ENCODE measurements at places on chromosomes 3 and 15.

GRCh38 chr15:30650012-30650929 lies 24.3 kb downstream of the ARHGAP11B start:
- no peak for DNase-seq

DNA sequence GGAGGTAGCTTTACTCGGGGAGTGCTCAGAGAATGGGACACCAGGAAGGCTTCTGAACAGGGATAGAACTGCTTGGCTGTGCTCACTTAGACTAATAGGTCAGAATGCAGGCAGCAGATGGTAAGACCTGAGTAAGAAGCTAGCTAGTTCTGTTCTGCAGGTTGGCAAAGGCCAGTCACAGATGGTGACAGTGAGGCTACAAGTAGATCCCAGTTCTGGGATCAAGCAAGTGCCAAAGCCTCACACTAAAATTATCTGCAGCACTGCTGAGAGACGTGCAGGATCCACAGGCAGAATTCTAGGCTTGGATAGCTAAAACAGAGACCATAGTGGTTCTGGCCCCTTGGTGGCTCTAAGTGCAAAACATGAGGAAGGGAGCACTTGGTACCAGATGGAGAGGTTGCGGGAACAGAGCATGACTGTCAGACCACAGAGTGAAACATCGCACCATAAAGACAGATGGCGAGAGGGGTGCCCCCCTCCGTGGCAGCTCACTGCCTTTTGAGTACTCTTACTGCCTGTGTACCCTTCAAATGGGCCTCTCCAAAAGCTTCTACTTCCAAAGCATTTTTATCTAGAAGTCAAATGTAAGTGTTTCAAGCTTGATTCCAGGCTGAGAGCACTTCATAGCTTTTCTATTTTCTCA lies 3.6 kb upstream of the GLCE start:
- no peak for DNase-seq

- DNase-seq: no peak
Measured at GRCh38 chr3:173920386-173920785, 522.8 kb downstream of the NLGN1 start.

- no peak for DNase-seq
Measured at GRCh38 chr3:39101022-39101689, 6.3 kb downstream of the GORASP1 start.

DNA sequence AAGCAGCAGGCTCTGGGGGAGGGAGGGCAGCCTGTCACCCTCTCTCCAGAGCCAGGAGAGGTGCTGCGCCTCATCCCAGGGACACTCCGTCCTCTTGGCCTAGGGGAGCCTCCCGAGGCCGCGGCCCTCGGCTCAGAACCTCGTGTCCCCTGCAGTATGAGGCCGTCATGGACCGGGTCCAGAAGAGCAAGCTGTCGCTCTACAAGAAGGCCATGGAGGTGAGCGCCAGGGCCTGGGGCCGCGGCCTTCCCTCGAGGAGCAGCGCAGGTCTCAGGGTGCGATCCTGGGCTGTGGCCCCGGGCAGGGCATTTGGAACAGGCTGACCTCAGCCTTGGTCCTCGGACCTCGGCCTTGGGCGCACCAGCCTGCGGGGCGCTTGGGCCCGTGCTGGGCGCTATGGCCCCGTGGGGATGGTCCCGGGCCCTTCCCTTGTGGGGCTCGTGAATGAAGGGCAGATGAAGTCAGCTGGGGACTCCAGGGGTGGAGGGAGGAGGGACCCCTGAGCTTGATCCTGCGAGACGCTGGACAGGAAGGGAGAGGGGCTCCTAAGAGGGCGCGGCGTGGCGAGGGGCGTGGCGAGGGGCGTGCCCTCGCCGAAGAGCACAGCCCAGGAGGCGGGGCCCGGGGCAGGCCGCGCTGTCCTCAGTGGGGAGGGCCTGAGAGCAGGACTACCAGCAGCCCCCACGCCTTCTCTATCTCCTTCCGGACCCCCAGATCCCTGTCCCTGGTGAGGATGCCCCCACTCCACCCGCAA lies 32.9 kb downstream of the PSTPIP1 start:
- DNase-seq: no peak

GRCh38 chr15:63915209-63915872 lies 81.6 kb upstream of the HERC1 start:
- no peak for DNase-seq

GRCh38 chr3:175065497-175065896 lies 206.4 kb downstream of the NAALADL2 start:
- no peak for DNase-seq

DNA sequence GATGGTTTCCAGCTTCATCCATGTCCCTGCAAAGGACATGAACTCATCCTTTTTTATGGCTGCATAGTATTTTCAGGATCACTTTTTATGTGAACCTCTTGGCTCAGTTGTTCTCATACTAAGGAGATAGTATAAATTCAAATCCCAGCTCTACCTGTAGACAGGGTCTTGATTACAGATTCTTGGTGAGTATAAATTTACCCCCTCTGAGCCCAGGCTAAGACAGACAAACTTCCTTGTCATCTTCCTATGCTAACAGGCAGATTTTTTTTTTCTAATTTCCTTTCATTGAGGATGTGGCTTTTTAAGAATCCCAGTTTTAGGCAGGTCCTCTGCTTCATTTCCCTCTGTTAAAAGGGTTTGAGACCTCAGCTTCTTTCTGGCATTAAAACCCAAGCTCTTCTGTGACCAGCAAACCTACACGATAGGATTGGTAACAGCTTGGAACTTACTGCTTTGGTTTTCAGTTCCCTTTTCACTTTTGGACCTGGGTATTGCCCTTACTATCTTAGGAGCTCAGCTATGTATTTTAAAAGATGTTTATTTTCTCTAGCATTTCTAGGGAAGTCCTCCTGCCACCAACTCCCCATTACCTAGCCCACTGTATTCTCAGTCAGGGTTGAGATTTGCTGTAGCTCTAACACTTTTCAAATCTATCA lies 72.5 kb downstream of the VPS8 start:
- no peak for DNase-seq

DNA sequence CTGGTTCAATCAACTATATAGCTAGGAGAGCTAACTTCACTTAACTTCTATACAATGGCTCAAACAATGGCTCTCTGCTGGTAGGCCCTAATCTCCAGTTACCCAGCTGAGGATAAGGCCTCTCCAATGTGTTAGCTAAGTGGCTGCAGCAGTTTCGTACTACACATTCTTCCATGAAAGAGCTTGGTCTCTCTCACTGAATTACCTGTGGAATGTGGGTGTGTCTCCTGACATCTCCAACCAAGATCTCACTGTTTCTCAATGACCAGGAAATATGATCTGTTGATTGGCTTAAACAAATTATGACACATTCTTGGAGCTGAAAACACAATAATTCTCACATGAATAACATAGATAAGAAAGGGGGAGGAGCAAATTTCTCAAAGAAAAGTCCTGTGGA lies 169.8 kb upstream of the ROBO1 start:
- DNase-seq: no peak

Measured in NCI-H2107 (cell line).